Mucosa of descending colon (tissue), 3 donors: ENCODE measurements at places on chromosomes 11 and 22. TPM values are rescaled to one million over a fixed set of nuclear protein-coding genes. Genes with fewer than 3 reads are reported as not detected.

DNA sequence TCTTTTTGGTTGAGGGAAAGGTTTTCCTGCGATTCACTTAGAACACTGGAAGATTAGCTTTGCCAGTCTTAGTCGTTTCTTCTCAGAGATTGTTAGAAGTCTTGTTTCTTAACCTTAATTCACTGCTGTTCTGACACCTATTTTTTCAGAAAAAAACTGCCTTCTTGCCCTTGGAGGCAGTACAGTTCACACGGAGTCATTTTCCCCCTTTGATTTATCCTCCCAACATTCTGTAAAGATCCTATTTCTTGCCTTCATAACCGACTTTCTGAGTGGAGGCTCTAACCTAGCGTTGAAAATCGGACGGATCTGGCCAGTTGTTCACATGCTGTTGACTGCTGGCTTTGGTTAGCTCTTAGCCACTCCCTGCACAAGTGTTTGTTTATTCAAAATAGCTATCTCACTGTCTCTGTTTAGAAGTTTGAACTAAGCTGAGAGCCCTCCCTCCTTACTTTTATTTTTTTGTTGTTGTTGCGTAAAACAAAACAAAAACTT, 737 bp downstream of the BCL2L13 start:
- DNase-seq: no peak

- no peak for DNase-seq
Measured at GRCh38 chr11:119047205-119047604, 9.8 kb downstream of the HYOU1 start.

- DNase-seq: no peak
Measured at GRCh38 chr11:69654001-69654659, 13.2 kb downstream of the CCND1 start.

GRCh38 chr22:43743929-43744643, 68.0 kb downstream of the EFCAB6 start:
- DNase-seq: no peak

GRCh38 chr11:64522843-64523380, 68.1 kb upstream of the SLC22A12 start:
- DNase-seq: no peak

DNA sequence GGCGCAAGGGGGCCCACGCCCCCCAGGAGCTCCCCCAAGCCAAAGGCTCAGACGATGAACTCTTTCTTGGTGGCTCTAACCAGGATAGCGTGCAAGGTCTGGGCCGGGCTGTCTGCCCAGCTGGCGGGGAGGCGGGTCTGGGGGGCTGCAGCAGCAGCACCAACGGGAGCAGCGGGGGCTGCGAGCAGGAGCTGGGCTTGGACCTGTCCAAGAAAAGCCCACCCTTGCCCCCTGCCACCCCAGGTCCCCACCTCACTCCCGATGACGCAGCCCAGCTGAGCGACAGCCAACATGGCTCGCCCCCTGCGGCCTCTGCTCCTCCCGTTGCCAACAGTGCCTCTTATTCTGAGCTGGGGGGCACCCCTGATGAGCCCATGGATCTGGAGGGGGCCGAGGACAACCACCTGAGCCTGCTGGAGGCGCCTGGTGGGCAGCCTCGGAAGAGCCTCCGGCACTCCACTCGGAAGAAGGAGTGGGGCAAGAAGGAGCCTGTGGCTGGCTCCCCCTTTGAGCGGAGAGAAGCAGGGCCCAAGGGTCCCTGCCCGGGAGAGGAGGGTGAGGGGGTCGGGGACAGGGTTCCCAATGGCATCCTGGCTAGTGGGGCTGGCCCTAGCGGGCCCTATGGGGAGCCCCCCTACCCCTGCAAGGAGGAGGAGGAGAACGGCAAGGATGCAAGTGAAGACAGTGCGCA, 21.6 kb upstream of the TMEM191C start:
- peak; percentile 34 for DNase-seq

GRCh38 chr11:42545954-42546353, 765.8 kb upstream of the API5 start:
- DNase-seq: no peak

Gene MS4A12
- total RNA-seq: 411 TPM

Gene IGLL1
- not detected for total RNA-seq
